ENCODE measurements at places on chromosomes 1 and 21.

- DNase-seq: no peak
Observed at GRCh38 chr1:234498448-234499118, 19.6 kb upstream of the TARBP1 start.

DNA sequence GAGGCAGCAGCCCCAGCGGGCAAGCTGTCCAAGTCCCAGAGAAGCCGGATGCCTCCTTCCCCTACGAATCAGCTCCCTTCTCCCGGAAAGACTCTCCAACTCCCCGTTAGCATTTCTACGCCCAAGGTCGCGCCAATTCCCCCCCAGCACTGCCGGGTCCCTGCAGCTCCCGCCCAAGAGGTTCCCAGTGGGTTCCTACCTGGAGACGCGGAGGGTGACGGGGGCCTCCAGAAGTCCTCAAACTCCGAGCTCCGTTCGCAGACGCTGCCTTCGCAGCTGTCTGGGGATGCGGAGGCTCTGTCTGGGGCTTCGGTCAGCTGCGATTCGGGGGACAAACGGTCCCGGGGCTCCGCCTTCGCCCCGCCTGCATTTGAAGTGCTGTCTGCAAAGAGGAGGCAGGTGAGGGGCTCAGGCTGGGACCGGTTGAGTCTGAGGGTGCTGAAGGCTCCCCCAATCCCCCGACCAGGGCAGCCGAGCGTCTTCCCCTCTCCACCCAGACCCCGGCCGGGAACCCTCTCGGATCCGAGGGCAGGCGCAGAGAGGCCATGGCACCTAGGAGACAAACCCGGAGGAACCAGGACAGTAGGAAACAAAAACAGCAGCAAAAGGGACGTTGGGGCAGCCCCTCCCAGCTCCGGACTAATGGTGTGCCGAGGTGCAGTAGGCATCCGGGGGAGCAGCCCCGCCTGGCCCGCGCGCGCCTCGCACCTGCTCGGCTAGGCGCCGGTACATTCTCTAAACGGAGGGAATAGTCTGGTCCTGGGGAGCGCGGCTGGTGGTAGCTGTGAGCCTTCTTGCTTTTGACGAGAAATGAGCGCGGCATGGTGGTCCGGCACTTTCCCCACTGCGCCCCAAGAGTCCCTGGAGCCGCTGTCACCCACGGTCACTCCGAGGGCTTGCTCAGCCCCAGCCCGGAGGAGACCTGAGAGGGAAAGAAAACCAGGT, 3.8 kb downstream of the GFI1 start:
- no peak for DNase-seq

DNA sequence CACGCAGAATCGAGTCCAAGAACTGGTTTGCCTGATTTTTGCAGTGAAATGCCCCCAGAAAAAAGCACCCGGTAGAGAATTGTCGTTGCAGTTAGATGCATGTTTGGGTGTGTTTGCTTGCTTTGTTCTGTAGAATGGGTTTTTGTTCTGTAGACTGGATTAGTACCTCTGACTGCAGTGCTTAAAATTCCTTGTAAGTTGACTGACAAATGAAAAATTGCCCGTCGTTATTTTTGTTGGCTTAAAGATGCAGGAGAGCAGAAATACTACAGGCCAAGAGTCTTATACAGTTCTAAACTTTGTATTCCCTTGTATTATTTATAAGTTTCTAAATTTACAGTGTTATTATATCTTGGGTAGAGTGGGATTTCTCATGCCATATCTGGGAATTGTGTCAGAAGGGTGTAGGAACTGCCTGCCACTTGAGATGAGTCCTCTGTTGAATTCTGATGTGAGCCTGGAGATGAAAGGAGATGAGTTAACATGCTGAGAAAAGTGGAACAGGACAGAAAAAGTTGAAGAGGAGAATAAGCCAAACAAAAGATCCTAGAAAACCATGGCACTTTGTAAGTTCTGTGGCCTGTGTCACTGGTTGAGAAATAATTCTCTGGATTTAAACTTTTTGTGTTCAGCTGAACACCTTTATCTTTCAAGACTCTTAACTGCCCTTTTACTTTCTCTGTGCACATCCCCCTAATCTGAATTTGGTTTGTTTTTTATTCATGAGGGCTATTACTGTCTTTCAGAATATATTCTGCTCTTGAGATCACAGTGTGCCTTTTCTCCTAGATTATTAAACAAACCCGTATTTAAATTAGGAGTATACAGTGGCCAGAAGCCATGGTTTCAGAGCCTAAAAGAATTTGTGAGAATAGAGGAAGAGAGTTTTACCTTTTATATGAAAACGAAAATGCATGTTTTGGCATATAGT, 1.4 kb downstream of the DESI2 start:
- DNase-seq: no peak

DNA sequence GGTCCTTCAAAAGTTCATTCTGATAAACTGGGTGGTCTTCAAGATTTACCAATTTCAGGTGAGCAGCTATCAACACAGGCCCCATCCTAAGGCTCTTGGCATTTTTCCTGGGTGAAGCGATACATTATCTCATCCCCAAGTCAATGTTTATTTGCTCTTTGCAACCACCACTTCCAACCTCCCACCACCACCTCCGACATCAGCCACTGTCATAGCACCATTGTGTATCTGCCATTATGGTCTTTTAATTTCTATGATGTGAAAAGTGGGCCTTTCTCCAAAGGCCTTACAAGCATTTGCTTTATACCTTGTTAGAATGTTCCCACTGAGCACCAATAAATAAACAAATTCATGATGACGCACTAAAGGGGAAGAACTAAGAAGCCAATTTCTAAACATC, 47.2 kb downstream of the TBX15 start:
- DNase-seq: no peak

DNA sequence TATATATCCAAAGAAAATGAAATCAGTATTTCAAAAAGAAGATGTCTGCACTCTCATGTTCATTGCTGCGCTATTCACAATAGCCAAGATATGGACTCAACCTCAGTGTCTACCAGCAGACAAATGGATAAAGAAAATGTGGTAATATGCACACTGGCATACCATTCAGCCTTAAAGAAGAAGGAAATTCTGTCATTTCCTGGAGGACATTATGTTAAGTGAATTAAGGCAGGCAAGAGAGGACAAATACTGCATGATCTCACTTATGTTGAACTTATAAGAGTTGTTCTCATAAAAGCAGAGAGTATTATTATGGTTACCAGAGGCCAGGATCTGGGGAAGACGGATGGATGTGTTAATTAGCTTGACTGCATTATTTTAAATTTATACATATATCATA, 115.9 kb downstream of the NEGR1 start:
- DNase-seq: no peak

GRCh38 chr21:41216486-41216885, 48.5 kb downstream of the BACE2 start:
- DNase-seq: no peak

GRCh38 chr1:244207042-244207934, 156.2 kb downstream of the ZBTB18 start:
- DNase-seq: no peak

GRCh38 chr1:18957136-18957521, 653 bp upstream of the IFFO2 start:
- no peak for DNase-seq

- DNase-seq: no peak
Observed at GRCh38 chr1:168180148-168180524, 1.4 kb downstream of the TIPRL start.

DNA sequence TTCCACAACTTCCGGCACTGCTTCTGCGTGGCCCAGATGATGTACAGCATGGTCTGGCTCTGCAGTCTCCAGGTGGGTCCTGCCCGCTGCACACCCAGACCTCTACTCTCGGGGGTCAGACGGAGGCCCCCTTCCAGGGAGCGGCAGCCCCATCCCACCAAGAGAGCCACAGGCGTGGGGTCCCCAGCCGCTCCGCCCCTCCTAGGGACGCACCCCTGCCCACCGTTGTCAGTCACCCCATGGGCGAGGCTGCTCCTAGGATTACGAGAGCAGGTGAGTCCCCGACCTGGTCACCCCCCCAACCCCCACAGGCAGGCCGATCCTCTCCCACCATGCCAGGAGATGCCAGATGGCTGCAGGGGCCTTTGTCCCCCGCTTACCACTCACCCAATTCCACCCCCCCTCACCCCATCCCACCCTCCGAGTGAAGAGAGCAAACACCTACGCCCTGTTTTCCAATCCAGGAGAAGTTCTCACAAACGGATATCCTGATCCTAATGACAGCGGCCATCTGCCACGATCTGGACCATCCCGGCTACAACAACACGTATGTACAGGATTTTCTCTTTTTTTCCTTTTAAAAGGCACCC, 107.0 kb downstream of the PDE9A start:
- no peak for DNase-seq

DNA sequence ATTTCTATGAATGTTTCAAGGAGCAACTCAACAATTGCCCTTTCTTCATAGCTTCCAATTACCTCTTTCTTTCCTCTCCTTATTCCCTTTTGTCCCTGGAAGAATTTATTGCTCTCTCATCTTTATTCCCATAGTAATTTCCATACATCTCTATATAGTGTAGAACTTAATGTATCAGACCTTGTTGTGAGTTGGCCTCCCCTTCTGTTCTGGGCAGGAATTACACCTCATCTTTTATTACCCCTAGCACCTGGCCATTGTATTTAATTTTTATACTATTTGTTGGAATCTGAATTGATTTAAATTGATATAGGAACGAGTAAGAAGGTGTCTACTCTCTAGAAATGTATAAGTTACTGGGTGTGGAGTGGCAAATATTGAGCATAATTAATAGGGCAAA, 114.5 kb downstream of the CACHD1 start:
- DNase-seq: no peak

GRCh38 chr1:192529811-192530210, 45.8 kb upstream of the RGS1 start:
- DNase-seq: no peak

- no peak for DNase-seq
Observed at GRCh38 chr1:47507144-47507543, 69.3 kb downstream of the FOXD2 start.

DNA sequence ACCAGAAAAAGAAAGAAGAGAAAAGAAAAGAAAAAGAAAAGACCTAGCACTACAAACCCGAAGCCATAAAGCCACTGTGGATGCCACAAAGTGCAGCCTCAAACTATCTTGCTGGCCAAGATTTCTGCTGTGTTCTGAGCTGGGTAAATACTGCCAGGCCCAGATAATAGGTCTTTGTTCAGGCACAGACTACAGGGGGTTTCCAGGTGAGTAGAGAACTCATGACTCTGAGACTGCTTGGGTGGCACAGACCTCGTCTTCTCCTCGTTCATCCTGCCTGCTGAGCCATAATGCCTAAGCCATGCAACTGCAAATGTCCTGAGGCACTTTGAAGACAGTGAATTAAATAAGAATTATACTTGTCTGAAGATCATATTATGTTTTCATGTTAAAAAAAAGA, 651.8 kb downstream of the LMO4 start:
- DNase-seq: no peak

GRCh38 chr1:235642011-235642942, 7.3 kb downstream of the GNG4 start:
- no peak for DNase-seq

DNA sequence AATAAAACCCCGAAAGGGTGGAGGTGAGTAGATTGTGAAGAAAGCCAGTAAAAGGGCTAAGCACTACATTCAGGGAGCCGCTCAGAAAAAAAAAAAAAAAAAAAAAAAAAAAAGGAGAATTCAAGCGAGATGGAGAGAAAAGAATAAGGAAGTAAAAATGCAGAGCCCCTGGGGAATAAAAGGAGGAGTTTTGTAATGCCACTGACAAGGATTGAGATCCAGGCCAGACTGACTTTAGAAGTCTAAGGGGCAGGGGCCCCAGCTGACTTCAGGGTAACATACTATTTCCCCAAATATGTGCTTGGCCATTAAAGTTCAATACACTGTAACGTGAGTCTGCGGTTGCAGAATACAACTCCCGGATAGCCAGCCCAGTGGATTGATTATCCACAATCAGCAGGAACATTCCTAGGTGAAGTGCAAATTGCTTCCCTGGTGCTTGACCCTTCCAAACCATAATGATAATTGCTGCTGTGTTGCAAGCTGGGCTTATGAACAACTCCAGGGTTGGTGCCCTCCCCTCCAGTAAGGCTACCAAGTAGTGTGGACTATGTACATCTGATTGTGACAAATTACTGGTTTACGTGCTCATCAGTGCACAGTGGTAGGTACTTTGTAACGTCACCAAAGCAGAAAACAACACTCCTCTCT, 30.7 kb upstream of the RRP15 start:
- DNase-seq: no peak
